ENCODE measurements at places on chromosomes 7 and 10.

GRCh38 chr7:154559454-154559853, 443.5 kb downstream of the PAXIP1 start:
- DNase-seq, result no peak

- DNase-seq, result no peak
These were observed 101.0 kb downstream of the AOAH start for GRCh38 chr7:36623247-36623646.

- no peak for DNase-seq
These were observed 354.7 kb downstream of the HPSE2 start for GRCh38 chr10:98880971-98881370.

GRCh38 chr7:106126170-106126938, 14.2 kb upstream of the SYPL1 start:
- no peak for DNase-seq

DNA sequence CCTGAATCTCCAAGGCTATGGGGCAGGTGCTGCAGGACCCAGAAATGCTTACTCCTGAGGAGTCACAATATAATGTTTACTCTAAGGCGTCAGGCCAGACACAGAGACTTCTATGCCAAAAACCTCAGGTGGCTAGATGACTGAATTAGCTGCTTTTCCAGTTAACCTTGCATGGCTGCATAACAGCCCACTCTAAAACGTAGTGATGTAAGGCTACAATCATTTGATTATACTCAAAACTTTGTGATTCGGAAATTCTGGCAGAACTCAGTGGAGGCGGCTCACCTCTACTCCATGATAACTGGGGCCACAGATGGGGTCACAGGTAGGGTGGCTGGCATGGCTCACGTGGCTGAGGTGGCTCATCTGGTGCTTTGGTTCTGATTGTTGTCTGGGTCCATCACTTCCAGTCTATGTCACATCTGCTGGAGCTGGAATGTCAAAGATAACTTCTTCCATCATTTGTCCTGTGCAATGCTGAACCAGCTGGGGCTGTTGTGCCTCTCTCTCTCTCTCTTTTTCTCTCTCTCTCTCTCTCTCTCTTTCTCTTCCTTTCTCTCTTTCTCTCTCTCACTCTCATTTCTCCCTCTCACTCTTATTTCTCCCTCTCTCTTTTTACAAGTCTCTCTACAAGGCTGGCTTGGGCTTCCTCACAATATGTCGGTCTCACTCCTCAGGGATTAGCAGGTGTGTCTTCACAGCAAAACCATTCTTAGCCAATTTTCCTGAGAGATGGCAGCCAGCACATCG, 11.8 kb downstream of the TMEM72 start:
- no peak for DNase-seq

- DNase-seq, result no peak
These were observed 118.4 kb upstream of the CACUL1 start for GRCh38 chr10:118873091-118873737.

DNA sequence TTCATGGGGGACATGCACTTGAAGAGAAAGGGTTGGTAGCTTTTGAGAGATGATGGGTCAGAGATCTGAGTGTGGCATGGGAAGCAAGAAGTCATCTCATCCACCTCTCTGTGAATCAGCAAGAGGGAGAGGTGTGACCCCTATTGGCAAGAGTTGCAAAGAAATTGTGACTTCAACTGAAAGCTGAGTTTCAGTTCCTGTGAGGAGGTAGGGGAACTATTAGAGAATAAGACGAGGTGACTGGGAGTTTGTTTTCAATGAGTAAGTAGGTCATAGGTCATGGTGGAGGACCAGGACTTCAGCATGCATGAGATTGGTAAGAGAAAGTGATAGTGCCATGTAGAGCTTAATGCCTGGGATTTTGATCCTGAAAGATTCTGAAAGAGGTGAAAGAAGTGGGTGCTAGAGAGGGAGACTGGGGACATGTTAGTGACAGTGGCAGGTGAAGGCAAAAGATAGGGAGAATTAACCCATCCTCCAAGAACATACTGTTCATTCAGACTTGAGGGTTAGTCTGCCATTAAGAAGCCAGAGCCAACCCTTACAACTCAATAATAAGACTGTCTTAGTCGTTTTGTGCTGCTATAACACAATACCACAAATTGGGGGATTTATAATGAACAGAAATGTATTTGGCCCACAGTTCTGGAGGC, 75.5 kb upstream of the CAPZA2 start:
- DNase-seq, result no peak

DNA sequence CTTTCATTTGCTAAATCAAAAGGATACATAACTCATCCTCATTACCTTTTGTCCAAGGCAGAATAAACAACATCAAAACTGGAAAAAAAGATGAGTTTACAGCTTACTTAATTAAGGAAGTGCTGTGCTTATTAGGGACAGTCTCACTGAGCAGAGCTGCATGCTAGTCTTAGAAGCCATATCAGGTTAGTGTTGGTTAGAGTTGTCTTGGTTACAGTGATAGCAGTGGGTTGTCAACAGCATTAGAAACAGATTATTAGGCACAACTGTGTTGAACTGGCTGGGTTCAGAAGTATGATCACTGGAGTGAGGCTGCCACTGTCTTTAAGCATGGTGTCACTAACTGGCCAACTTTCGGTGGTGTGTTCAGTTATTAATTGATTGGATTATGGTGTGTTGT, 503.9 kb upstream of the IGFBP3 start:
- no peak for DNase-seq

- no peak for DNase-seq
These were observed 257.6 kb upstream of the GHITM start for GRCh38 chr10:83881661-83882060.

DNA sequence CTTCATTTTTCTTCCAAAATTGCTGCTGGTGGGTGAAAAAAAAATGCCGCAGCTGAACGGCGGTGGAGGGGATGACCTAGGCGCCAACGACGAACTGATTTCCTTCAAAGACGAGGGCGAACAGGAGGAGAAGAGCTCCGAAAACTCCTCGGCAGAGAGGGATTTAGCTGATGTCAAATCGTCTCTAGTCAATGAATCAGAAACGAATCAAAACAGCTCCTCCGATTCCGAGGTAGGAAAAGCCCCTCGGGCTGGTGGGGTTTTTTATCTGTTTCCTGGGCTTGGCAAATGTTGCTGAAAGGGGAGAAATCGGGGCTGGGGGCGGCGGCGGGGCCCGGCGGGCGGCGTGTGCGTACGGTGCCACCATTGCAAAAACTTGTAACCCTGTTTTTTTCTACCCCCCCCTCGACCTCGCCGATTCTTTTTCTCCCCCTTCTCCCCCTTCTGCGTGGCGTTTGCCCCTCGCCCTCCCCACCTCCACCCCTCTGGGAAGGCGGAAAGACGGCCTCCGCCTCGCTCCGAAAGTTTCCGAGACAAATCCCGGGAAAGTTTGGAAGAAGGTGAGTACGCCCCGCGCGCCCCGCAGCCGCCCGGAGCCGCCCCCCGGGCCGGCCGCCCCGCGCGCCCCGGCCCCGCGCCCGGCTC, 789 bp downstream of the TCF7L2 start:
- DNase-seq, result no peak
